Stimulated activated CD4-positive, alpha-beta T cell treated with anti-CD3 and anti-CD28 coated beads, Interleukin-1b, Interleukin-23, amount 100 ng/mL, for 48 hours (primary cell): ENCODE measurements at places on chromosomes 2 and 18.

GRCh38 chr2:135931776-135932443 lies 53.5 kb downstream of the DARS1 start:
- no peak for DNase-seq

- peak; percentile 14 for DNase-seq
These were observed 65.9 kb upstream of the ITM2C start for GRCh38 chr2:230798769-230799399.

DNA sequence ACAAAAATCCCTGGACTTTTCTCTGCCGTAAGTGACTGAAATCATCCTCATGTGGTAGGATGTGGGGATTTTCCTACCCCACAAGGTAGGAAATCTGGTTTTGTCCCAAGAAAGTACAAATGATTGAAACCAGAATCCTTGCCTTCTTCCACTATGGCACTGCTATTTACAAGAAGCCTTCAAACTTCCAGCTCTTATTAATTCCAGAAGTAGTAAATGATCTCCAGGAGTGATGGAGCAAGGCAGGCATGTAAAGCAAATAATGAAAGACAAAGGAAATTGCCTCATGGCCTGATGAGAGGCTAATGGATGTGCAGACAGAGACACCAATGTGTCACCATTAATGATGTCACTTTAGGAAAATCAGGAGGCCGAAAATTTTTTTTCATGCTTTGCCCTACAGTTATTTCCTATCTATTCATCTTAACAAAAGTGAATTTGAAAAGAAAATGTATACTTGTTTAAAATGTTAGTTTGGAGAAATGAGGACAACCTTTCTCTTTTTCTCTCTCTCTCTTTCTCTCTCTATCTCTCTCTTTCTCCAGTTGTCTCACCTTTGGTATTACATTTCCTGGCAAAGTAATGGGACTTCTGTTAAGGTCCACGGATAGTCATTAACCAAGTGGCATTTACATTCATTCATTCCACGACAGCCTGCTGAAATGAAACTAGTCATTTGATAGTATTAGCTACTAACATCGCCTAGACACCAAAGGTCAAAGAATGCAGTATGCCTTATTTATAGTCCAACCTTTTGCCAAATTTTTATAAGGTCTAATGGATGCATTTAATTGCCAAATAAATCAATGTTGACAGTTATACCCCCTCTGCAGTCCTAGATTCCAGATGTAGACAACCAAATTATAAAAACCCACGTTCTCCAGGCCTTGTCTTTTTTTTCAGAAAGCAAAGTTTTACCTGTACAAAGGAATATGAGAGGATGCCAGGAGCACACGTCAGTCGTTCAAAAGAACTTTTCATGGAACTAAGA lies 5.0 kb upstream of the EVA1A start:
- DNase-seq, result no peak

DNA sequence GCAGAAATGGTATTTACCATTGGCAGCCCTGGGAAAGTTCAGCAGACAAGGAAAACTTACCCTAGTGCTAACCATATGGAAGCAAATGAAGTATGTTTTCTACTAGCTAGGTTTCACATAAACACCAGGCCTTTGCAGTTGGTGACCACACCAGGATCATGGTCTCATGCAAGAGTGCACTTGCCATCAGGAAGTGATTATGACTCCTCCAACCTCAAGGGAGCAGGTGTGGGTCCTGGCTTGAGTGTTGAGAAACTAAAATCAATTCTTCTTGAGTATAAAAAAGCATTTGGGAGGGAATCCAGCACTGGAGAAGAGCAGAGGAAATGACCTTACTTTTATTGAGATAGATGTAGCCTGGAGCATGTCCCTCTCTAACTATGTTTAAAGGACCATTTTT lies 56.8 kb upstream of the SPAG16 start:
- no peak for DNase-seq

- DNase-seq, result no peak
These were observed 114.7 kb downstream of the MTX2 start for GRCh38 chr2:176383836-176384442.

DNA sequence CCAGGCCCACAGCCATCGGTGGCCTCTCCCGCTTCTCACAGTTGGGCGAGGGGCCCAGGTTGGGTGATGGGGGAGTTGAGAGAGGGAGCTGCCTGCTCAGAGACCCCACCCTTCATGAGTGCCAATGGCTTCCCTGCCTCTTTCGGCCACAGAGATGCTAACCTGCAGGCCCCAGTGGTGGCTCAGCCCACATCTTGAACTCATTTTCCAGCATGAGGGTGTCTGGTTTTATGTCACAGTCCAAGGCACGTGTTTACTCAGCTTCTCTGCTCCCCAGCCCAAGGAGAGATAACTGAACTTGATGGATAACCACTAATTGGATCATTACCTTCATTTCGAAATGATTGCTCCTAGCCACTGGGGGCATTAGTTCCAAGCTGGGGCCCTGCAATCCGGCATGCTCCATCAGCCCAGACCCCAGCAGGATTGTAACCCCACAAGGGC lies 45.9 kb upstream of the SIX2 start:
- no peak for DNase-seq

DNA sequence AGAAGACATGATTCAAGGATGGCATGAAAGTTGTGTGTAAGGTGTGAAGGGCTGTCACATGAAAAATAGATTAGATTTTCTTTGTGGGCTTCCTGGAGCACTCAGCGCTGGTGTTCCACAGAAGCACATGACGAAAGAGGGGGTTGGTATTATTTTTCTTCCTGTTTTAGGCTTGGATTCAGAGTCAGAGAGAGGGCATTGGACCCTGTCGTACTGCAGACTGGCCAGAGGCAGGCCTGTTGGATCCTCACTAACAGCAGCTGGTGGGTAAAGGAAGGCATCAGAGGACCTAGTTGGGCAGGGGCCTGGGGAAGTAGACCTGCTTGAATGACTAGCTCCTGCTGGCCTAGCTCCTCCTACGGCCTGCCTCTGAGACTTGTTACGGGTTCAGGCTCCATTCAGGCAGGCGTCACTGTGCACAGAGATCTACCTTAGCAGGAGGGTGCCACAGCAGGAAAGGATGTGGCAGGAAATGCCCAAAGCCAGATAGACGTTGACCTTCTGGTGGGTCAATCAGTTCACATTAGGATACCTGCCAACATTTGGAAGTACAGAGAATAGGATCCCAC lies 13.1 kb downstream of the CTLA4 start:
- DNase-seq, result no peak

GRCh38 chr2:233100192-233100998 lies 40.3 kb downstream of the INPP5D start:
- DNase-seq, result peak; percentile 68

- no peak for DNase-seq
These were observed 112.7 kb upstream of the NPAS2 start for GRCh38 chr2:100707016-100707947.

DNA sequence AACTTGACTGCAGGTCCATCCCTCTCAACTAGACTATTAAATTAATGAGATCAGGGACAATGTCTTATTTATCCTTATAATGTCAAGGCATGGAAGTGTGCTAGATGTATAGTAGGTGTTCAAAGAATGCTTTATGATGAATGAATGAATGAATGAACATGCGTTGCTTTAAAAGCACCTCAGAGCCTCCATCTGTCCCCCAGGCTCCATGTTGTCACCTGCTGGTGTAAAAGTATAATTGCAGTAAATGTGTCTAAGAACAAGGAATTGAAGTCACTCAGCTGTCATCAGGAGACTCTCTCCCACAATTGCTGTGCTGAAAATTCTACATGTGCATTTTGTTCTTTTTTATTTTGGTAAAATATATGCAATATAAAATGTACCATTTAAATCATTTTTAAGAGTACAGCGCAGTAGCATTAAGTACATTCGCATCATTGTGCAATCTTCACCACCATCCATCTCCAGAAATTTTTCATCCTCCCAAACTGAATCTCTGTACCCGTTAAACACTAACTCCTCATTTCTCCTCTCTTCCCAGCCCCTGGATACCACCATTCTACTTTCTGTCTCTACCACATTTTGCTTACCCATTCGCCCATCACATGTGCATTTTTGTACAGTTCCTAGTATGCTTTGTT lies 52.6 kb downstream of the GNAL start:
- no peak for DNase-seq

DNA sequence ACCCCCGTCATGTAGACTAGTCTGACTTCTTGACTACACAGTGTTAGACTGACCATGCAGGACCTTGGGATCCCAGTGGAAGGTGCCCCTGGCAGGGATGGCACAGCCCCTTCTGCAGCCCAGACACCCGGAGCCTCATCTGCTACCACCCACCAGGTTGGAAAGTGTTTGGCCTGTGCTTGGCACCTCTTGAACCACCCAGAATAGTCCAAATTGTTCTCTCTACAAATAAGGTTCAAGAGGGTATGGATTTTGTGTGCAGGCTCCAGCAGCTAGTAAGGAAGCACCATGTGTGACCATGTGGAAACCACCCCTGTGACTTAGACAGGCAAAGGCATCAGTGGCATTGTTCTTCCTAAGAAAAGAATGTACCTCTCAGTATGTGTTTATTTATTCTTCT lies 18.4 kb downstream of the L3MBTL4 start:
- no peak for DNase-seq

DNA sequence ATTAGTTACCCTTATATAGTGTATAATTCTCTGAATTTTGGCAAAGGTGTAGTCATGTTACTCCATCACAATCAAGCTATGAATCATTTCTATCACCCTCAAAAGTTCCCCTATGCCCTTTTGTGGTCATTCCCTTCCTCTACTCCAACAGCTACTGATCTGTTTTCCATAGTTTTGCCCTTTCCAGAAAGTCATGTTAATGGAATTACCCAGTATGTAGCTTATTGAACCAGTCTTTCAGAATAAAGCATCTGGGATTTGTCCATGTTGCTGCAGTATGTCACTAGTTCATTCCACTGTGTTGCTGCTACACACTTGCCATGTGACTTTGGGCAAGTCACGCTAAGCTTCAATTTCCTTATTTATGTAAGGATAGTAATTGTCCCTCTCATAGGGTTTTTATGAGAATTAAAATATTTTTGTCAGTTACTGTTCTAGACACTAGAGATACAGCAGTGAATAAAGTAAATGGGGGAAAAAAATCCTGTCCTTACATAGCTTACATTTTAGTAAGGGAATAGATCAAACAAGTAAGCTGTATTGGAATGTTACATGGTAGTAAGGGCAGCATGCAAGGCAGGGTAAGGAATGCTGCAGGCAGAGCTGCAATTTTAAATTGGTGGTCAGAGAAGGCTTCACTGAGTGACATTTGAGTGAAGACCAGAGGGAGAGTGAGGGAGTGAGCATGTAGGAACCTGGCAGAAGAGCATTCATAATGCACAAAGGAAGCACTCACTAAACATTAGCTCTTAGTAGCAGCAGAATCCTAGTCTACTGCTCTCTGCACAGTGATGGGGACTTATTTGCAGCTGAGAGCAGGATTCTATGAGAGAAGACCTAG lies 80.3 kb upstream of the TSPYL6 start:
- DNase-seq, result no peak
